ENCODE measurements at places on chromosomes 1 and 21. TPM values are rescaled to one million over a fixed set of nuclear protein-coding genes. Genes with fewer than 3 reads are reported as not detected.
A peak's percentile ranks its signal among the peaks of the same experiment; 100 is the strongest.

GRCh38 chr1:221823149-221823548 is 81.3 kb upstream of the DUSP10 start:
- H3K27ac ChIP-seq: peak overlapping the region; percentile 74
- H3K4me1 ChIP-seq: peaks cover 27% of the 10 kb centered on the region
- H3K36me3 ChIP-seq: no peaks in the 10 kb centered on the region

GRCh38 chr1:240190881-240191401 is 99.3 kb downstream of the FMN2 start:
- no peak overlapping the region for H3K4me3 ChIP-seq
- H3K36me3 ChIP-seq: no peaks in the 10 kb centered on the region
- no peak overlapping the region for H3K27ac ChIP-seq
- peak; percentile 88 for DNase-seq
- peaks cover 8% of the 10 kb centered on the region for H3K4me1 ChIP-seq

DNA sequence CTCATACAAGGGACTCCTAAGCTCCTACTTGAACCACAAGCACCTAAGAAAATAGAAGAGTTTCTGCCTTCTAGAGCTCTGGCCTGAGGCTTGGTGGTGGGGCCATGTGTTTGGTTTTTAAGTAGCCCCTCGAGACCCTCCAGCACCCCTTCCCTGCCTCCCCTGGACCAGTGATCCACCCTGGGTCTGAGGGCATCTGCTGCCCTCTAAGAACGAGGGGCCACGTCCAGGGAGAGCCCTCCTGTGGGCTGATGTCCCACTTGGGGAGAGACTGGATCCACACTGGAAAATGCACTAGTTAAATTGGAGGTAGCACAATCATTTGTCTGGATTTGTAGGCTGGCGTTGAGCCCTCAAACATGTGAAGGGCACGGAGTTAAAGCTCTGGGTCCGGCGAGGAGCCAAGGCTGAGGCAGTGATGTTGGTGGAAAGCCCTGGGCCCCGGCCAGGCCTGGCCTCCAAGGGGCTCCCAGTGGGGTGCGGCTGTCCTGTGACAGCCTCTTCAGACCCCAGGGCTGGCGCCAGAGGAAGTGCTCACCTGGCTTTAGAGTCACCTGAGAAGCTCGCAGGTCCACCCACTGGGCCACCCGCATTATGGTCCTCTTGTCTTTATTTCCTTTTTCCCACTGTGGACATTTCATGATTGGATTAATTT is 65.2 kb downstream of the SLC37A1 start:
- no peaks in the 10 kb centered on the region for H3K27me3 ChIP-seq
- H3K4me3 ChIP-seq: no peak overlapping the region
- H3K36me3 ChIP-seq: peaks cover 12% of the 10 kb centered on the region
- DNase-seq: no peak
- H3K27ac ChIP-seq: no peak overlapping the region

Gene HSD3B2
- total RNA-seq: not detected

Gene PDZK1IP1
- not detected for total RNA-seq

Gene TAS1R1
- total RNA-seq: not detected
